ENCODE measurements at places on chromosomes 7 and 10.

DNA sequence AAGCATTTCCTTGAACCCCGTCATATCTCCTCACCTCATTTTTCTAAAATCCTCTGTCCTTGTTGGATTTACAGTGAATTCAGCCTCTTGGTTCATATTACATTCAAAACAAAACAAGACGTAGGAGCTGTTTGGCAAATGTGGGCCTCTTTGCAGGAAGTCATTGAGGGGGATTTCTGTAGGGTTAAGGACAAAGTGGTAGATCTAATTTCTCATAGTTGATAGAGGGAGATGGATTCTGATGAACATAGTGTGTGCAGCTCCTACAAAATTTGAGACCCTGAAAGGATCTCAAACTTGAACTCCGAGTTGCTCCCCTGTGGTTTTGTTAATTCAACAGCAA is 682 bp downstream of the TBXAS1 start:
- DNase-seq: no peak

- no peak for DNase-seq
Observed at GRCh38 chr7:41581041-41581440, 121.8 kb downstream of the INHBA start.

DNA sequence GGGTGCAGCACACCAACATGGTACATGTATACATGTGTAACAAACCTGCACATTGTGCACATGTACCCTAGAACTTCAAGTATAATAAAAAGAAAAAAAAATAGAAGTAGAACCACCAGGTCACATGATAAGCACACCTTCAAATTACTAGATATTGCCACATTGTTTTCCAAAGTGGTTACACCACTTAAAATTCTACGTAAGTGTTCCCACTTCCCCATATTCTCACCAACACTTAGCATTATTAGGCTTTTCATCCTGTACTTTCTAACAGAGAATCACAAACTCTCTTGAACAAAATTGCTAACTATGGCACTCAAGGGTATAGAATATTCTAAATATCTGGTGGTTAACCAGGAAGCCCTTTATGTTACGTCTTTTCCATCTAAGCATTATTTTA is 22.6 kb downstream of the SH3PXD2A start:
- no peak for DNase-seq

DNA sequence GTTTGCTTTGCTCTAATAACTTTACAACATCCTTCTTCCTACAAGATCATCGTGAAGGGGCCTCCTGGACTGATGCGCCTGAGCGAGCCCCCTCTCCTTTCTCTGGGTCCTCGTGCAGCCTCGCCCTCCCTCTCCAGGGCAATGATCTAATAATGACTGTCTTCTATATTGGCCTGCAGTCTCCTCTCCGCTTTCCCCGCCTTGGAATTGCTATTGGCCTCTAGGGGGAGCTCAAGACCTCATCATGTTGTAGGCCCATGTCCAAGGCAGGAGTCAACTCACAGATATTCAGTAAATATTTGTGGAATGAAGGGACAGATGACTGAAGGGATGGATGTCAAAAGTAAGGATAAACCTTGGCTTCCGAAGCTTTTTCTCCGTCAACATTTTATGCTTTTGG is 1180.3 kb downstream of the TYW1 start:
- DNase-seq: no peak

DNA sequence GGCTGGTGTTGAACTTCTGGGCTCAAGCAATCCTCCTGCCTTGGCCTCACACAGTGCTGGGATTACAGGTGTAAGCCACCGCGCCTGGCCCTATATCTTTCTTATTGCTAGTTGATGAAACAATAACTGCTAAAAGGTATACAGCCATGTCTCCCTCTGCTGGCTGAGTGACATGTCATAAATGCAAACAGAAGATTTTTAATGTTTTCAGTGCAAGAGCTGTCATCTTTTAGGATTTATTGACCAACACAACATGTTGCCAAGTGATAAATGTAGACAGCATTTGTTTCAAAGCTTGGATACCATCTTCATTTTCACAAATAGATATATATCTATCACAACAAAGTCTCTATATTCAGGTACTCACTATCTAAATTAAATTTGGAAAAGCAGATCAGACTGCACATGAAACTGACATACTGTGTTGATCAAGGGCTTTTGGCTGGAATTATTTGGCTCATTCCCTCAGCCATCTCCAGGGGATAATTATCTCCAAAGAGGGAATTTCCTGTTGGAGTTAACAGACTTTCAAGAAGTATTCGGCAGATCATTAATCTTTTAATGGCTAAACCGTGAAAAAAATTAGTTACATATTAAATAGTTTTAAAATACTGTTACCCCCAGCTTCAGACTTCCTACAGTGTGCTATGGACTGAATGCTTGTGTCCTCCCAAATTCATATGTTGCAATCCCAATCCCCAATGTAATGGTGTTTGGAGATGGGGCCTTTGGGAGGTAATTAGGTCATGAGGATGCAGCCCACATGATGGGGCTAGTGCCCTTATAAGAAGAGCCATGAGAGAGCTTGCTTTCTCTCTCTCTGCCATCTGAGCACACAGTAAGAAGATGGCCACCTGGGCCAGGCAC is 41.3 kb upstream of the SRPK2 start:
- peak; percentile 46 for DNase-seq

DNA sequence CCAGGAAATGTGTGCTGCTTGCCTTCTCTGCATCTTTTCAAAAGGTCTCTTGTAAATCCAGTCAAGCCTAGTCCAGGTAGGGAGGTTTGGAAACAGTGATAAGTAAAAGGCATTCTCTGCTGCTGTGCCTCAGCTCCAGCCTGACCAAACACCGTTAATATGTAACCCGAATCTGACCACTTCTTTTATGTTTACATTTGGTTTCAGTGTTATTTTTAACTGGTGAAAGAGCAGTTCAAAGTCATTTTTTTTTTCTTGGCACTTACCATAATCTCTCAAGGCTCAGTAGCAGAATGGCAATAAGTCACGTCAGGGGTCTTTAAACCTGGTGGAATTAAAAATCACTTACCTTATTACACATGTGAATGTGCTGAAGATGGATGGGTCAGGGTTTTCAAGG is 216.8 kb downstream of the PTEN start:
- no peak for DNase-seq

GRCh38 chr7:66205741-66206090 is 582 bp downstream of the TPST1 start:
- DNase-seq: no peak

DNA sequence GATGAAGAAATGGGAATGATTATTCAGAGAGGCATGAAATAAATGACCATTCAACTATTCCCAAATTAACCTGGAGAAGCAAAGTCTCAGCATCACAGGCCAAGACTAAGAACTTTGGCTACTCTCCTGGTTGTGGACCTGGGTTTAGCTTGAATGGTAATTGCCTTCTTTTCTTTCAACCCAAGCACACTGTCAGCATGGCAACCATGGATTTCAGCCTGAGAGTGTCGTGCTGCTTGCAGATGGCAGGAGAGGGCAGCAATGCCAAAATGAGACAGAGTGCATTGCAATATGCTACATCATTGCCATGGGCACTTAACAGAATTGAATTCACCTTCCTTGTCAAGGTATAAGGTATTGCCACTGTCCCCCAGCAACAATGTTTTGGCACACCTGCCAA is 767.2 kb downstream of the REEP3 start:
- no peak for DNase-seq
